MCF 10A (cell line): ENCODE measurements at places on chromosomes 4 and X. TPM values are rescaled to one million over a fixed set of nuclear protein-coding genes. Genes with fewer than 3 reads are reported as not detected.

The ETDB gene
- not detected in 2 replicates for total RNA-seq

The EFHC2 gene
- total RNA-seq = not detected in 2 replicates

DNA sequence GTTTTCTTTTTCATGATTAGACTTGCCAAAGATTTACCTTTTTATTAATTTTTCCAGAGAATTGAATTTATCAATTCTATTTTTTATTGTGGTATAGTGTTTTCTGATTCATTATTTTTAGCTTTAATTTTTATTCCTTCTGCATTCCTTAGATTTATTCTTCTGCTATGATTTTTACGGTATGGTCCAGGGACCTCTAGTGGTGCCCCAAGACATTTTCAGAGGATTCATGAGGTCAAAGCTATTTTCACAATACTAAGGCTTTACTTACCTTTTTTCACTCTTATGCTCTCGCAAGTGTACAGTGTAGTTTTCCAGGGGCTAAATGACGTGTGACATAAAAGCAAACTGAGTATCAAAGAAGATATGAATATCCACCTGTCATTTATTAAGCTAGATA is 8.0 kb downstream of the RADX start:
- no peaks in the 10 kb centered on the region for H3K4me1 ChIP-seq
- H3K27ac ChIP-seq = no peak overlapping the region
- no peak overlapping the region for H3K4me3 ChIP-seq
- H3K27me3 ChIP-seq = peaks cover 43% of the 10 kb centered on the region
- DNase-seq = peak; percentile 23
- H3K36me3 ChIP-seq = no peaks in the 10 kb centered on the region

- DNase-seq = no peak
- no peak overlapping the region for H3K4me3 ChIP-seq
- no peaks in the 10 kb centered on the region for H3K4me1 ChIP-seq
- no peaks in the 10 kb centered on the region for H3K27me3 ChIP-seq
Measured at GRCh38 chr4:65021737-65022136, 612.5 kb upstream of the TECRL start.
